ENCODE measurements at places on chromosomes 1 and 21.

DNA sequence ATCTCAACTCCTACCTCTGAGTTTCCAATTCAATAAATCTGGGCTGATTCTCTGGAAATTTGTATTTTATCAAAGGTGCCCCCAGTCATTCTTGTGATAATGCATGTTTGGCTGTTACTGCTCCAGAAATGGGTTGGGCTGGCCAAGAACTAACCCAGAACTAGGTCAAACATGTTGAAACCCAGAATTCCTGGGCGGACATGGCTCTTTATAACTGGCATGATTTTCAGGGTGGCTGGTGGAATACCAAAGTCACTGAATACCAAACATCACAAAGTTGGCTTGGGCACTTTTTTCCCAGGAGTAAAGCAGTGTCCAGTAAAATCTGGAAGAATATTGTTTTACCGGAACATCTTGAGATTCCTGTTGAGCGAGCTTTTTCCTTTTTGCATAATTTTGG lies 89.4 kb upstream of the S1PR1 start:
- DNase-seq = no peak

DNA sequence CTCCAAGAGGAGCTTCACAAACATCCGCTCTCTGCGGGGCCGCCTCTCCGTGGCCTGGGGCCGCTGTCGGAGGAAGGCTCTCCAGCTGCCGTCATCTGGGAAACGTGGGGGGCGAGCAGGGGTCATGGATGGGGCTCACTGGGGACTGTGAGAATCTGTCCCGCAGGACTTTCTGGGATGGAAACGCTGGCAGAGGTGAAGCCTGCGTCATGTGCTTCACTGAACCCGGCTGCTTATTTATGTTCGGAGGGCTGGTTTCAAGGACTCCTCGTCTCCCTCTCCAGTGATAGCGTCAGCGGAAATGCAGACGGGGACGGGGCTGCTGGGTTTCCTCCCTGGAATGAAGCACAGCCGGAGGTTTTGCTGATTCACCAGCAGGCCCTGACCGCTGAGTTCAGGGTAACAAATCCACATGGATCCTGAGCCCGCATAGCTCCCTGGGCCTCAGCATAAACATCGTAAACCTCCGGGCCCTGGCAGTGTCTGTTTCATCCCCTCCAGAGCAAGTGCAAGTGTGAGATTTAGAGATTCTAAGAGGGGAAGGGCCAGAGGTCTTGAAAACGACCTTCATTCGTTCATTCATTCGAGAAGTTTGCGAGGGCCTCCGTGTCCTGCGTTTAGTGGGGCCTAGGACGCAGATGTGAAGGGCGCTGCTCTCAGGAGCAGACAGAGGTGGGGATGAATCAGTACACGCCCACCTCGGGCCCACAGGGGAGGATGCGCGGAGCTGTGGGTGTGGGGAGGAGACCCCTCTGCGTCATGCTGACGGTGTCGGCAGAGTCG lies 7.0 kb upstream of the POFUT2 start:
- DNase-seq = peak; percentile 82

DNA sequence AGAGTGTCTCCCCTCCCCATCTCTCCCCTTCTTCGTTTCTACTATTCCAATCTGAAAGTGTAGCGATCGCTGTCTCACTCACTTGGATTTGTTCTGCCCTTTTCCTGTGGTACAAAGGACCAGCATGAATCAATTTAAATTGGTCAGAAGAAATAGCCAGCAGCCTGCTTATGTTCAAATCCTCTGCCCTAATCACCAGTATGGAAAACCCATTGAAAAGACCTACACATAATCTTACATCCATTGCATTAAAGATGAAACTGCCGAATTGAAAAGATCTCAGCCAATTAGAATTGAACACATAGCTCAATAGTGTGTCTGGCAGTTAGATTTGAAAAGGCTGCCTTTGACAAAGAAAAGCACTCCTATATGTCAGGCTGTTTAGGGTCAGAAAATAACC lies 122.6 kb downstream of the TNNI3K start:
- no peak for DNase-seq

DNA sequence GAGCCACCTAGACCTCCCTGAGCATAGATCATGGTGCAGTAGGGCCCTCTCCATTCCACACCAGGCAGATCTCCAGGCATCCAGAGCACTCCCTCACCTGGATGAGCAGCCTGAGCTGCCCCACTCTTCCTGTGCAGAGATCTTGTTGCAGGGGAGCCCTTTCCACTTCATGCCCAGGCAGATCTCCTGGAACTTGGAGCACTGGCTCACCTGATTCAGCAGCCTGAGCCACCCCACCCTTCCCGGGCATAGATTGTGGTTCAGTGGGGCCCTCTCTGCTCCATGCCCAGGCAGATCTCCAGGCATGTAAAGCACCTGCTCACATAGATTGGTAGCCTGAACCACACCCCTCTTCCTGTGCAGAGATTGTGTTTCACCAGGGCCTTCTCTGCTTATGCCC lies 78.0 kb downstream of the SEC16B start:
- DNase-seq = no peak

GRCh38 chr1:179043907-179044306 lies 18.2 kb downstream of the FAM20B start:
- DNase-seq = no peak

DNA sequence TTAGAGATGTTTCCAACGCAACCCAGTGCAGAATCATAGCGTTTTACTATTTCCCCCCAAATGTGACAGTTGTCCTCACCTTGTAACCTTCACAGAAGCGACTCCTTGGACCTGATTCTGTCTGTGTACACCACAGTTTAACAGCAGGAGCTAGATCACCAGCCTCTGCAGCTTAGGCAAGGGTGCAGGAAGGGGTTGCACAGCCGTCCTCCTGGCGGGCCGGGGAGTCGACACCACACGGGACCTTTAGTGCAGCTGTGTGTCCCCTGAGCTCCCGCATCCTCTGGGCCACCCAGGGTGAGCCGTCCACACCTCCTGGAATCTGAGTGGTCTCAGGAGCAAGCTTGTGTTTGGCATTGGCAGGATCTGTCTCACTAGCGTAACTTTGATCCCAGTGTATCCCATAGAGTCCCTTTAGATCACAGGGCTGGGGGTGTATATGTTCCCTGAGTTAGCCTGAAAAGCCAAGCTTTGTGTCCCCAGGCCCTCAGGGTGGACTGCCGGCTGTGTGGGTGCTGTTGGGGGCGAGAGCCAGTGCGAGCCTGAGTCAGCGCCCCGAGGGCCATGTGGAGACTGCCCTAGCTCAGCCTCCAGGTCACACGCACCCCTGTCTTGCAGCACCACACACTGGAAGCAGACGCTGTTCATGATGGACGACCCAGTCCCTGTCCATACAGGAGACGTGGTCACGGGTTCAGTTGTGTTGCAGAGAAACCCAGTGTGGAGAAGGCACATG lies 27.5 kb downstream of the PRMT2 start:
- DNase-seq = no peak

- no peak for DNase-seq
Measured at GRCh38 chr1:179099891-179100290, 18.0 kb downstream of the TOR3A start.

DNA sequence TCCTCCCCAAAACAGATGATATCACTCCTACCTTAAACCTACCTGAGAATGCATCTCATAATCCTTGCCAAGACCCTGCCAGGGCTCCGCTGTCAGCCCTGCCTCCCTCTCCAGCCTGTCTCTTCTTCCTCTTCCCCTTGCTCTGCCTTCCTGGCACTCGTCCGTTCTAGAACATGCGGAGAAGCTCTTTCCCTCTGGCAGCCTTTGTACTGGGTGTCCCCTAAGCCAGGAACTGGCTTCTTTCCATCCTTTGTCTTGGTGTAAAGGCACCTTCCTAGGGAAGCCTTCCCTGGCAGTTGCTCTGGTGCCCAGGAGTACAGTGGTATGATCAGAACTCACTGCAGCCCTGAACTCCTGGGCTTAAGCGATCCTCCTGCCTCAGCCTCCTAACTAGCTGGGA lies 36.1 kb downstream of the CTNNBIP1 start:
- DNase-seq = no peak

DNA sequence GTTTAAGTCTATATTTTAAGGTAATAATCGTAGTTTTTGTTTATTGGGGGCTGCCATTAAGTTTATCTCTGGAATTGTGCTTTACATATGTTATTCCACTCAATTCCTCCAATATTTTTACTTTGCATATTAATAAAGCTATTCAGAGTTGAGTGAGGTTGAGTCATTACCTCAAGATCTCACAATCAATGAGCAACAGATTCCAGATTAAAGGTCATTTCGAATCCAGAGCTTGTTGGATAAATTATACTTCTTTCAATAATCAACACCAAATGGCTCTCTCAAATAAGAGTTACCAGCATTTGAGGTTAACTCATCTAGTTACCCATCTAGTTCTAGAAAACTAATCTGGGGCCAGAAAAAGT lies 16.7 kb downstream of the RGS4 start:
- DNase-seq = no peak

GRCh38 chr1:218164111-218164929 lies 120.8 kb upstream of the RRP15 start:
- peak; percentile 24 for DNase-seq

GRCh38 chr1:162040657-162041056 lies 17.0 kb upstream of the OLFML2B start:
- no peak for DNase-seq

- no peak for DNase-seq
Measured at GRCh38 chr1:64678366-64678765, 66.5 kb upstream of the RAVER2 start.

- no peak for DNase-seq
Measured at GRCh38 chr1:204092632-204093420, 19.9 kb downstream of the SOX13 start.

- DNase-seq = no peak
Measured at GRCh38 chr1:168134642-168135041, 2.1 kb downstream of the GPR161 start.

- DNase-seq = no peak
Measured at GRCh38 chr1:46517010-46517600, 27.5 kb downstream of the DMBX1 start.

DNA sequence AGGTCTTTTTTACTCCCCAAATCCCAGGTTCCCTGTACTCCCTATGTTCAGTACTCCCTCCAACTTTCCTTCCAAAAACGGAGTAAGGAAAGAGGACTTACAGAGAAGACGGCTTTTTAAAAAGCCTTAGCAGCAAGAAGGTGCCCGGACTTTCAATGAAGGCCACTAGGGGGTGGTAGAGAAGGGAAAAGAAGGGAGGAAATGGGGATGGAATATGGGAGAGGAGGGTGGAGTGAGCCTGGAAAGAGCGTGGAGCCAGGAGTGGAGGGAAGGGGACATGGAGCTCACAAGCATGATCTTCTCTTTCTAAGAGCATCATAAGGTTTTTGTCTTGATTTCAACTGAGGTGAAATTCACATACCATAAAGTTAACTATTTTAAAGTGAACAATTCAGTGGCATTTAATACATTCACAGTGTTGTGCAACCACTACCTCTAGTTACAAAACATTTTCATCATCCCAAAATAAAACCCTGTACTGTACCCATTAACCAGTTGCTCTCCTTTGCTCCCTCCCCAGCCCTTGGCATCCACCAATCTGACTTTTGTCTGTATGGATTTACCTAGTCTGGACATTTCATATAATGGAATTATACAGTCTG lies 129.9 kb downstream of the ZNF281 start:
- DNase-seq = no peak

Measured in left kidney (tissue), 8 donors.